ENCODE measurements at places on chromosomes 3 and 15. TPM values are rescaled to one million over a fixed set of nuclear protein-coding genes. Genes with fewer than 3 reads are reported as not detected.
A peak's percentile ranks its signal among the peaks of the same experiment; 100 is the strongest.

Gene A4GNT
- polyA plus RNA-seq, result not detected

Gene FOXB1
- polyA plus RNA-seq, result not detected

Gene SCAANT1
- polyA plus RNA-seq, result not detected

DNA sequence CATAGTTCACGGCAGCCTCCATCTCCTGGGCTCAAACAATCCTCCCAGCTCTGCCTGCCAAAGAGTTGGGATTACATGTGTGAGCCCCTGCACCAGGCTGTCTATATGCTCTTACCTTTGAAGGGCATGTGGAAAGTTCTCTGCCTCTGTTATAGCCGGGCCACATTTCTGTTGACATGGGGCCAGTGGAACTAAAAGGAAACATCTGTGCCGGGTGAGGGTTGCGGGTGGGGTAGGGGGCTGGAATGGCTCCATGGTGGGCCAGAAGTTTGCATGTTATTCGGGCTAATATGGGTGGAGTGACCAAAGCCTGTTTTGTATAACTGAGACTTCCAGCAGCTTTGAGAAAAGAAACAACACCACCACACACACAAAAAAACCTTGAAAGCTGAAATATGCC lies 8.3 kb upstream of the CLEC3B start:
- no peaks in the 10 kb centered on the region for H3K27me3 ChIP-seq

Gene GRIP2
- 0.01 TPM for polyA plus RNA-seq

- no peak overlapping the region for H3K27ac ChIP-seq
- no peaks in the 10 kb centered on the region for H3K27me3 ChIP-seq
- no peaks in the 10 kb centered on the region for H3K4me1 ChIP-seq
- H3K36me3 ChIP-seq, result no peaks in the 10 kb centered on the region
- H3K4me3 ChIP-seq, result no peak overlapping the region
- DNase-seq, result no peak
Measured at GRCh38 chr15:37253877-37254276, 153.5 kb upstream of the MEIS2 start.

Gene DUOX2
- polyA plus RNA-seq, result 0.75 TPM

- no peaks in the 10 kb centered on the region for H3K27me3 ChIP-seq
- H3K4me3 ChIP-seq, result no peak overlapping the region
- H3K27ac ChIP-seq, result no peak overlapping the region
- H3K4me1 ChIP-seq, result peaks cover 10% of the 10 kb centered on the region
Measured at GRCh38 chr15:80667936-80668335, 27.2 kb upstream of the ABHD17C start.

Gene ACKR4
- 0.14 TPM for polyA plus RNA-seq

Gene TMEM207
- not detected for polyA plus RNA-seq

Gene RGMA
- 0.18 TPM for polyA plus RNA-seq

DNA sequence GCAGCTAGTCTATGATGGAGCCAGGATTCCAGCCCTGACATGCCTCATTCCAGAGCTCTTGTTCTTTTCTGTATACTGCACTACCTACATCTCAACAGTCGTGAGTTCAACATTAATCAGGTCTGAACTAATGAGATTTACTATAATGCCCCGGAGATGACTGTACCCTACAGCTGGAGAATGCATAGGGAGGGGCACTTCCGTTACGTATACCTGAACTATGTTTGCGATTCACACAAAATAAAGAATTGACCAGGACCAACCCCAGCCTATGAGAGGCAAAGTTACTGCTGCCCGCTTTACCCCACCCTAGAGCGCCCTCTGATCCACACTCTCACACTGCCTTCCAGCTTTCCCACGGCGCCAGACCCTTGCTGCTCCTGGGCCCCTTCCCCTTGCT lies 97.0 kb downstream of the IGF2BP2 start:
- peak overlapping the region; percentile 98 for H3K27ac ChIP-seq
- H3K4me3 ChIP-seq, result peak overlapping the region; percentile 47
- peaks cover 70% of the 10 kb centered on the region for H3K4me1 ChIP-seq
- H3K36me3 ChIP-seq, result peaks cover 15% of the 10 kb centered on the region
- peak; percentile 92 for DNase-seq

GRCh38 chr3:103085465-103085864 lies 650.6 kb downstream of the ZPLD1 start:
- H3K27me3 ChIP-seq, result no peaks in the 10 kb centered on the region
- H3K4me1 ChIP-seq, result no peaks in the 10 kb centered on the region
- no peak overlapping the region for H3K27ac ChIP-seq
- no peak for DNase-seq
- H3K4me3 ChIP-seq, result no peak overlapping the region
- H3K36me3 ChIP-seq, result no peaks in the 10 kb centered on the region

Gene RAMAC
- polyA plus RNA-seq, result 24.6 TPM

Gene THBS1
- 789 TPM for polyA plus RNA-seq

DNA sequence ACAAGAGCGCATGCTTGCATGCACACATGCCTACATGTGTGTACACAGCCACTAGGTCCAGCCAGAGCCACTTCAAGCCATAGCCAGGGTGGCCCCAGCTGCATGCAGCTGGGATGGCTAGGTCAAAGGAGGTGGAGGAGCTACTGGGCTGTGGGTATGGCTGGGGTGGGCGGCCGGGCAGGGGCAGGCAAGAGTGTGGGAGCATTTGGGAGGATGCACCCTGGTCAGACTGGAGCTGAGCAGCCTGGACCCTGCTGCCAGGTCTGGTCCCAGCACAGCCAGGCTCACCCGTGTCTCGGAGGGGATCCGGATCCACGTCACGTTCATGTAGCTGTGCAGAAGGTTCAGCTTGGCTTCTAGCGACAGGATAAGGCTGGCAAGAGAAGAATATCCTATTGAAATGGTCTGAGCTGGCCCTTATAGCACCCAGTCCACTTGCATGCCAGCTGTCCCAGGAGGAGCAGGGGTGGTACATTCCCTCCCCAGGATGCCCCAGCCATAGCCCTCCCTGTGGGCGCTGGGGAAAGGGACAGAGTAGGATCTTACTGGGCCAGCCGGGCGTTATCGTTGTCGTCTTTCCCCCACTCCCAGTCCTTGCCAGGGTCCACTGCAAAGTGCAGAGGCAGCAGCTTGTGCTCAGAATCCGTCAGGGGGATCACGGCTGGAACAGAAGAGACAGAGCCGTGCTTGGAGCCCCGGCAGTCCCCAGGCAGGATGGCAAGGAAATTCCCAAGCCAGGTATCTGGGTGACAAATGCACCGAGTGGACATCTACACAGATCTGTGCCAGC lies 160.5 kb downstream of the KLF13 start:
- no peak for DNase-seq
- peaks cover 21% of the 10 kb centered on the region for H3K27me3 ChIP-seq
- H3K4me3 ChIP-seq, result no peak overlapping the region
- no peaks in the 10 kb centered on the region for H3K36me3 ChIP-seq
- peaks cover 27% of the 10 kb centered on the region for H3K4me1 ChIP-seq

GRCh38 chr15:64898406-64898805 lies 13.3 kb upstream of the ANKDD1A start:
- no peak overlapping the region for H3K4me3 ChIP-seq
- no peaks in the 10 kb centered on the region for H3K36me3 ChIP-seq
- no peaks in the 10 kb centered on the region for H3K27me3 ChIP-seq

DNA sequence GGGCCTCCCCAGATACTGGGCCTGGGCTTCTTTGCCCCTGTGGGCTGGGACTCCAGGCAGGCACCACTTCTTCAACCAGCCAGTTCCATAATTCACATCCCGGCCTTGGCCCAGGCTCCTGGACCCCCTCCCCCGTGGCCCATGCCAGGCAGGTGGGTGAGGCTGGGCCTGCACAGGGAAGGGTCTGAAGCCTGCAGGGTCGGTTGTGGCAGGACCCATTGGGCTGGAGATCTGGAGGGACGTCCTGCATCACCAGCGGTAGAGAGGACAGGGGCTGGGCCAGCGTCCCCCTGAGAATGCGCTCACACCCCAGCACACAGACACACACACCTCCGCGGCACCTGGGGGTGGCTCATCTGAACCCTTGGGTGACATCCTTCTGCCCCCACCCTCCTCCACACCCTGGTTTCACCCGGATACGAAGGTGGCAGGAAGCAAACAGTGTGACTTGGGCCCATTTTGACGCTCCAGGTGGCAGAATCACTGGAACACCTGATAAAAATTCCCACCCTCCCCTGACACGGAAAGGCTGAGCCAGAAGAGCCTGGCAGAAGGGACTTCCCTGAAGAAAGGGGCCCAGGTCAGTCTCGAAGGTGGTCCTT lies 15.4 kb downstream of the ZDHHC19 start:
- no peak for DNase-seq
- H3K27me3 ChIP-seq, result no peaks in the 10 kb centered on the region
- peaks cover 11% of the 10 kb centered on the region for H3K4me1 ChIP-seq

Gene ADAMTS9
- polyA plus RNA-seq, result 0.43 TPM

DNA sequence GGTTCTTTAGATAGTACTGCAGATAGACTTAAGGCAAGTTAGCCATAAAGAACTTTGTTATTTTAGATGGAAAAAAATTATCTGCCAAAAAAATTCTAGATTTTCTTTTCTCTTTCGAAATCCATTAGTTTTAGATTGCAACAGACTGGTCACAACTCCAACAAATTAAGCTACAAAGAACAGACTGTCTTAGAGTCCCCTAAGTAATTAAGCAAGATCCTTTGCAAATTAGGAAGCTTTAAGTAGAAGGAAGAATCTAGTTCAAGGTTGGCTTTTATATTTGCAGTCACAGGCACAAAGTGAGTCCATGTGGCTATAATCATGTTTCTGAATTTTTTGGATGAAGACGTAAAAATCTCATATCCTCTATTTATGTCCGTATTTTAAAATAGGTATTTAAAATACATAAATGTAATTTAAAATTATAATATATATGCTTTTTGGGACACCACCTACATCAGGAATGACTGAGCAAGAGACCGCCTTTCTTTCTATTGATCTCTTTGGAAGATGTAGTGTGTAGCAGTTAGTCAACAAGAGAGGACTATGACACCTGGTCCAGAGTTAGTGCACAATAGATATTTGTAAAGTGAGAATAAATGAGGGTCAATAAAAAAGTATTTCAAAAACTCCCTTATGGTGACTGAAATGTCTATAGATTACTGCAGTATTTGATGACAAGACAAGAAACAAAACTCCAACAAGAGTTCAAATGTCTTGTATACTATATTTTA lies 34.4 kb downstream of the TMEM45A start:
- no peaks in the 10 kb centered on the region for H3K27me3 ChIP-seq
- DNase-seq, result no peak
- no peak overlapping the region for H3K4me3 ChIP-seq
- H3K36me3 ChIP-seq, result no peaks in the 10 kb centered on the region
- H3K4me1 ChIP-seq, result peaks cover 19% of the 10 kb centered on the region
- H3K27ac ChIP-seq, result peak overlapping the region; percentile 89

- no peak overlapping the region for H3K27ac ChIP-seq
- peaks cover 3% of the 10 kb centered on the region for H3K27me3 ChIP-seq
- H3K4me1 ChIP-seq, result peaks cover 12% of the 10 kb centered on the region
- H3K36me3 ChIP-seq, result no peaks in the 10 kb centered on the region
- DNase-seq, result no peak
Measured at GRCh38 chr3:127443581-127444375, 146.8 kb downstream of the TPRA1 start.

GRCh38 chr3:126912027-126912422 lies 70.9 kb upstream of the PLXNA1 start:
- H3K4me3 ChIP-seq, result no peak overlapping the region
- peaks cover 38% of the 10 kb centered on the region for H3K4me1 ChIP-seq
- peak overlapping the region; percentile 91 for H3K27ac ChIP-seq
- H3K36me3 ChIP-seq, result no peaks in the 10 kb centered on the region
- DNase-seq, result no peak

- no peaks in the 10 kb centered on the region for H3K4me1 ChIP-seq
- no peaks in the 10 kb centered on the region for H3K36me3 ChIP-seq
- no peak overlapping the region for H3K27ac ChIP-seq
- no peak overlapping the region for H3K4me3 ChIP-seq
- no peak for DNase-seq
Measured at GRCh38 chr3:115638241-115638640, 14.9 kb downstream of the GAP43 start.

GRCh38 chr3:3286014-3286413 lies 106.5 kb upstream of the CRBN start:
- no peaks in the 10 kb centered on the region for H3K4me1 ChIP-seq
- no peak for DNase-seq
- H3K27me3 ChIP-seq, result no peaks in the 10 kb centered on the region
- H3K36me3 ChIP-seq, result no peaks in the 10 kb centered on the region

Gene VPS39
- polyA plus RNA-seq, result 29.9 TPM

Gene THPO
- polyA plus RNA-seq, result not detected

DNA sequence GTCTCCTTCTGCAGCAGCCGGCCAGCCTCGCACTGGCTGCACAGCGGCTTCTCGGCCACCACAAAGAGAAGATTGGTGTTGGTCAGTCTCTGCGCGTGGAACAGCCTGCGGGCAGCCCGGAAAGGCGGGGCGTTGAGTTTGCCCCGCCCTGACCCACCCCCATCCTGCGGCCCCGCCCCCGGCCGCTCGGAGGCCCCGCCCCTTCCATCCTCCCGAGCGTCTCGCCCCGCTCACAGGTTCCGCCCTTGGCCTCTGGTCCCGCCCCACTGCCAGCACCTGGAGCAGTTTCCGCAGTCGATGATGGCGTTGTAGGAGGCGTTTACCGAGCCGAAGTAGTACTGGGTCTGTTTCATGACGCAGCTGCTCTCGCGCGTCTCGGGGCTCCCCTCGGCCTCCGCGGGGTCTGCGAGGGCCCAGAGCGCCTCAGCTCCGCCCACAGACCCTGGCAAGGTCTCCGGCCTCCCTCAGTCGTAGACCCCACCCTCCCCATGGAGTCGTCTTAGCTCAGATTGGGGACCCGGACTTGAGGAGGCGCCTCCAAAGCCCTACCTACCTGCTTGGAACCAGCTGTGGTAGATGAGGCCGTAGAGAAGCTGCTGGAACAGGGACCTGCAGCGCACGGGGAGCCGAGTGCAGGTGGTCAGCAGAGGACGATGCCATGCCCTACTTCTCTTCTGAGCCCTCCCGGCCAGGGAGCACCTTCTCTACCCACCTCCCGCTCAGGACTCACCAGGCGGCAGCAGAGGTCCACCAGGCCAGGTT lies 5.9 kb upstream of the TMEM115 start:
- DNase-seq, result peak; percentile 81
- H3K27me3 ChIP-seq, result peaks cover 4% of the 10 kb centered on the region
- no peak overlapping the region for H3K27ac ChIP-seq
- peak overlapping the region; percentile 80 for H3K4me3 ChIP-seq

- H3K4me3 ChIP-seq, result no peak overlapping the region
- H3K4me1 ChIP-seq, result no peaks in the 10 kb centered on the region
- H3K27ac ChIP-seq, result no peak overlapping the region
- DNase-seq, result no peak
Measured at GRCh38 chr3:73734211-73735089, 109.7 kb upstream of the PDZRN3 start.

- no peak overlapping the region for H3K4me3 ChIP-seq
- H3K36me3 ChIP-seq, result peaks cover 14% of the 10 kb centered on the region
- no peaks in the 10 kb centered on the region for H3K27me3 ChIP-seq
- H3K4me1 ChIP-seq, result peaks cover 9% of the 10 kb centered on the region
- no peak overlapping the region for H3K27ac ChIP-seq
Measured at GRCh38 chr15:78018946-78019644, 58.4 kb downstream of the TBC1D2B start.
